Activated T-helper 17 cell treated with anti-CD3 and anti-CD28 coated beads, Interleukin-2, amount 50 U/mL, for 72 hours (primary cell): ENCODE measurements at places on chromosomes 3 and 15. TPM values are rescaled to one million over a fixed set of nuclear protein-coding genes. Genes with fewer than 3 reads are reported as not detected.

Gene SCAANT1
- total RNA-seq = not detected

Gene MAP6D1
- total RNA-seq = 1.4 TPM

Gene ZNF385D
- not detected for total RNA-seq

Gene GRM7
- total RNA-seq = not detected

Gene C3orf49
- not detected for total RNA-seq

Gene GABRA5
- not detected for total RNA-seq

Gene CHCHD4
- total RNA-seq = 27.6 TPM

Gene CMTM8
- total RNA-seq = 5.2 TPM

Gene SKOR1
- total RNA-seq = 0.08 TPM

- no peak for ATAC-seq
Observed at GRCh38 chr3:8536096-8537056, 34.8 kb downstream of the LMCD1 start.

DNA sequence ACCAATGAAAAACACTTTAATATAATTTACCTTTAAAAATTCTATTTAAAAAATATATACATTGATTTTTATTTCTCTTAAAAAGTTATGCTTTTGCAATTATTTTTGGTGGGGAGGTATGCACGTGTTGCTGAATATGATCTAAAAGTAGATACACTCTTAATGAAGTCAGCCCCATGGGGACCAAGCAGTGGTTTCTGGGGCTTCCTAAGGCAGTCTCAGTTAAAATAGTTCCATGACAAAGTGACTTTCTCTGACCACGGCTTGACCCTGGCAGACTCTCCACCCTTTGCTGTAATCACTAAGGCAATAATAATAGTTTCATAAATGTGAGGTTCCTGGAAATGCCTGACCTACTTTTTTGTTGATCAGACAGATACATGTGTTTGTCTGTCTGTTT, 50.4 kb downstream of the CCR4 start:
- ATAC-seq = peak; percentile 42

DNA sequence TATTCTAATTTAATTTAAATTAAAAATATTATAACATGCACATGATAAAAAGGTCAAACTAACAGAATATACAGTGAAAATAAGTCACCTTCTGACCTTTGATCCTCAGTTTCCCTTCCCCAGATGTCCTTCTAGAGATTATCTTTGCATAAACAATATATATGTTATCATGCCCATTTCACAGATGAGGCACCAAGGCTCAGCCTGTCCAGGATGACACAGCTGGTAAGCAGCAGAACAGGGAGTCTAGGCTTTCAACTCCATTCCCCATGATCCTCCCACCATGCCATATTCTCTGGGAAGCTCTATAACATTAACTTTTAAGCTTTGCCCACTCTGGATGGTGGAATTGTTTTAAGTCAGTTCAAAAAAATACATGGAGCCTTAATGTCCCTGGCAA, 1.4 kb downstream of the SLC24A1 start:
- ATAC-seq = no peak

GRCh38 chr3:182965861-182966366, 14.4 kb downstream of the DCUN1D1 start:
- no peak for ATAC-seq

DNA sequence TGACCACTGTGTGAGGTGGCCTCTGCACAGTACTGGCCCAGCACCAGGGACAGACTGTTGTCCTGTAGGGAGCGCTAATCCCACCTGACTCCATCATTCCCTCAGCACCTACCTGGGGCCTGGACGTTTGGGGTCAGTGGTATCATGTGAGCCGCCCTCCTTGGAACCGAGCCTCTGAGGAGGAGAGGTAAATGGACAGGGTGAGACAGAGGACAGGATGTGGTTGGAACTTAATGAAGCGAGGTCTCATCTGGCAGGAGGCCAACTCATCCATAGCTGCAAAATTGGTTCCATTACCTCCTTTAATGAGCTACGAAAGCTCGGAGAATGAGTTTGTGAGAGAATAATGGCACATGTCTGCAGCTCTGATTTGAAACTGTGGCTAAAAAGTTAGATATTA, 13.9 kb downstream of the MAPKAPK3 start:
- ATAC-seq = no peak

- ATAC-seq = no peak
Observed at GRCh38 chr3:27171113-27171512, 198.1 kb downstream of the NEK10 start.

DNA sequence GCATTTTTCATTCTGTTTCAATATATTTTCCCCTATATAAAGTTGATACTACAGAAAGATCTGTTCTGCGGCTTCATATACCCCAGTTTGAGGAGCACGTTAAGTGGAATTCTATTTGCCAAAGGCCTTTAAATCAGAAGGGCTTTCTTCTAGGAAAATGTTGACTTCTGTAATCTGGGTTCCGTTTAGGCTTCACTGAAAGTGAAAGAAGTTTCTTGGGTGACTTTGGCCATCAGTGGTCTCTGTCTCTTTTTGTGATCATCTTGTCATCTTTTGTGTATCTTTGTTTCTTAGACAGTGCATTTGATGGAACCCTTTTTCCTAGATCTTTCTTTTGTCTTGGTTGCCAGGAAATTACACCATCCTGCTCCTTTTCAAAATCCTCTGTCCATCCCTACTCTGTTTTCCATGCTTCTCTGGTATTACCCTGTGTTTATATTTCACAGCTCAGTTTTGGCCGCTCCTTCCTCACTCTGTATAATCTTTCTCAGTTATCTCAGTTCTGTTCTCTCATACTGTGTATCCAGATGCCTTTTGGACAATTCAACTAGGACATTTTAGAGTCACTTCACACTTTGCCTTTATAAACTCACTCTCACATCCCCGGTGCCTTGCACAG, 40.7 kb upstream of the MAP3K13 start:
- no peak for ATAC-seq

GRCh38 chr15:85672332-85673084, 122.2 kb downstream of the KLHL25 start:
- no peak for ATAC-seq

DNA sequence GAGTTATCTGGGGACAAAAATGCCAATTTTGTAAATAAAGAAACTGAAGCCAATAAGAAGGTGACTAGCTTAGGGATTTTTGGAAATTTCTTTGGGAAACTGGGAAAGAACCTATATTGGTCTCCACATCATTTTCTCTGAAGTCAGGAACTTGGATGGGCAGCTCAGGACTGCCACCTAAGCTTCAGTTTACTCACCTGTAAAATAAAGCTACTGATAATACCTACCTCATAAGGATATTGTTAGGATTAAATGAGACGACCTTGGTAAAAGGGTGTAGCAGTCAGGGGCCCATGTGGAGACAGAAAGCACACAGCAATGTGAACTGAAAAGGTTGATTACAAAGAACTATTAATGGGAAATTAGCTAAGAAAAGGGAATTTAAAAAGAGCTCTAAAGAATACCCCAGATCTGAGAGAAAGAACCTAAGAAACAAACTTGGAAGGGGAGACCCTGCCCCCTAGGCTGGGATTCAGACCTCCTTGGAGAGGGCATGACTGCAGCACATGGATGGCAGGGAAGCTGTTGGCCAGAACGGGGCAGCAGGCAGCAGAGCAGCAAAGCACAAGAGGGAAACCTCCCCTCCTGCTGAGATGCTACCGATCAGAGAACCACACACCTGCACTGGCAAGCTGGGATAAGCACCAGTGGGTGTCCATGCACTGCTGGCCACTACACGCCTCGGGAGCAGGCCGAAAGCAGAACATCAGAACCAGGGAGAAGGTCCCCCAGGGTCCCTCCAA, 83.7 kb upstream of the THBS1 start:
- no peak for ATAC-seq

DNA sequence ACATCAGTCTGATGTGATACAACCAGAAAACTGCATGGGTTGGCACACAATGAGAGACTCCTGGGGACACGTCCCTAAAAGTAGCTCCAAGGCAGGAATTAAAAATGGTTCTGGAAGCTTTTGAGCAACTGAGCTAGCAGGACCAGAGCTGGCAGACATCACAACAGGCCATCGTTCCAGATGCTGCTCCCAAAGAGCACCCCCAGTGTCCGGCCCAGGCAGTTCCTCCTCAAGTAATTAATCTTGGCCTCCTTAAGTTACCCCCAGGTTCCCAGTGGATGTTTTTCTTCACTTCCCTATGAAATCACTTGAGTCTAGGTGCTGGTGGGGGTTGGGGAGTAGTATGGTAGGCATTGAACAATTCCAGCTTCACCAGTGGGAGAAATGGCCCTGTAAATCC, 711.6 kb downstream of the MECOM start:
- ATAC-seq = no peak

DNA sequence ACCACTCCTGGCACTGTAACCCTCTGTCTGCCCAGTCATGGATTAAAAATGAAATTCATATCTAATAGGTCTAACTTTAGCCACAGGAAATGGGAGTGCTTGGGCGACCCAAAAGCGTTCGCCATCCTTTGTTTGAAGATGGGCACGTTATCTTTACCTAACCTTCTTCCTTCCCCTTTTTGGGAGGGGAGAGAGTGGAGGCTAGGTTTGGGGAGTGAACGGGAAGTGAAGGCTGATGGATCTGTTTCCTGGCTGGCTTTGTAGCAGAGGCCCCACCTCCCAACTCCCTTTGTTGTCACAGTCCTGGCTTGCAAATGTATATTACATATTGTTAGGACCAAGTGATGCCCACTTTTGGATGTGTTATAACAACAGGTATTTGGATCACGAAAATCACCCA, 98.1 kb upstream of the ARHGEF3 start:
- no peak for ATAC-seq

DNA sequence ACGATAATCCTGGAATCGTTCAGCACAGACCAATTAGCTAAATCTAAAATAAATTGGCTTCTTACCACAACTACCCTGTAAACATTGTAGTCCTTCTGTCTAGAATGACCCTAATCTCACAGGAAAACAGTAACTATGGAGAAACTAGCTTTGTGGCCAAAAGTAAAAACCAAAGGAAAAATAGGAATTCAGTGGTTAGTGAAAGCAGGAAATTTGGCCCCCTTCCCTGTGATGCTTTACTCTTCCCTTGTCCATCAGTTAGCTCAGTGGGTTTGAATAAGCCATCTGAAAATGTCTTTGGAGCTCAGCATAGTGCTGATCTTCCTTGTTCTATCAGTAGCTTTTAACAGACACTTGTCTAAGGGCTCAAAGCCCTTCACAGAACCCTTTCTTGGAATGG, 1.6 kb downstream of the NMD3 start:
- no peak for ATAC-seq

- peak; percentile 39 for ATAC-seq
Observed at GRCh38 chr3:138023754-138024153, 13.8 kb downstream of the CLDN18 start.

GRCh38 chr3:186783731-186784515, 546 bp downstream of the EIF4A2 start:
- peak; percentile 83 for ATAC-seq

GRCh38 chr15:78064544-78064943, 13.0 kb downstream of the TBC1D2B start:
- no peak for ATAC-seq

DNA sequence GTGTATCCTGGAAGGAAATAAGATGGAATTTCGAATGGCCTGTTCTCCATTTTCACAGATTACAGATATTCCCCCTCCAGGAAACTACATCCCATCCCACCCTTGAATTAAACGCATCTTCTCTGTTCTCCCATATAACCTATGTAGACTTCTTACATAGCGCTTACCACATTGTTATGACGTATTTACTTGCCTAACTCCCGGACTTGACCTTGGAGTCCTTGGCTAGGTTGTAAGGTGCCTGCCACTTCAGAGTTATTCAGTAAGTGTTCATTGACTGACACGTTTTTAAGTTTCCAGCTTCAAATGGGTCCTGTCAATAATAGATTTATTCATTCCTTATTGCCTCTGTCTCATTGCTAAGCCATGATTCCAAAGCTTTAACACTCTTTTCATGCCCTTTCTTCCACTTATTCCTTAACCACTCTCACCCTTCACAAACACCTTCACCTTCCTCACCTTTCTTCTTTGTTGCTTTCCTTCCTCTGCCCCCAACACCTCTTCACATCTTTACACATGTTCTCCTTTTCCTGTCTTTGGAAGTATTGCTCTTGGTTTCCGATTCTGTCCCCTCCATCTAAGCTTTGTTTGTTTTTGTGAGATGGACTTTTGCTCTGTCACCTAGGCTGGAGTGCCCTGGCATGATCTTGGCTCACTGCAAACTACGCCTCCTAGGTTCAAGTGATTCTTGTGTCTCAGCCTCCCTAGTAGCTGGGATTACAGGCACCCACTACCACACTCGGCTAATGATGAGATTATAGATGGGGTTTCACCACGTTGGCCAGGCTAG, 138.3 kb downstream of the CMSS1 start:
- ATAC-seq = no peak

GRCh38 chr3:56260262-56260661, 208.0 kb downstream of the ERC2 start:
- ATAC-seq = no peak

- ATAC-seq = no peak
Observed at GRCh38 chr3:194273743-194274310, 77.3 kb downstream of the CPN2 start.

DNA sequence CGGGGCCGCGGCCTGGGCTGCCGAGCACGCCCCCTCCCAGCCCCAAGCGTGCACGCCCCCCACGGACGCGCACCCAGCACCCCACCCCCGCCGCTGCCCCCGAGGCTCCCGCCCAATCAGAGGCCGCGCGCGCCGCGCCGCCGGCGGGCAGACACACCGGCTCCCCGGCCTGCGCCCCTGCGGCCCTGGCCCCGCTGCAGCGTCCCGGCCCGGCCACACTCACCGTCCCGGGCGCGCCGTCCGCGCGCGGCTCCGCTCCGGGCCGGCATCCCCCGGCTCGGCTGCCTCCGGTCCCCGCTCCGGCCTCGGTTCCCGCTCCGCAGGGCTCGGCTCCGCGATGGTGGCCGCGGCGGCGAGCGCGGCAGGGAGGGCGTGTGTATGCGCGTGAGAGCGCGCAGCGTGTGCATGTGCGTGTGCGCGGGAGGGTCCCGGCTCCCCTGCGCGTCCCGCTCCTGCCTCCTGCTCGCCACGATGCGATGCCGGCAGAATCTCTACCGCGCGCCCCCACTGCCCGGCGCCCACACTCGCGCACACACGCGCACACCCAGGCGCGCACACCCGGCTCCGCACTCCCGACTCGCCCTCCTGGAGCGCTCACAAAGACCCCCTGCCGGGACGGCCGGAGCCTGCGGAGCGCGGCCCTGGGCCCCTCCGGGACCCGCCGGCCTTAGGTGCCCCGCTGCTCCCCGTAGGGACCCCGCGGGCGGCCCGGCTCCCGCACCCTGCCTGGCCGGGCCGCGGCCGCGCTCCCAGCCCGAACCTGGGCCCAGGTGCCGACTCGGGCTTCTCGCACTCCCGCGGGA, 186.5 kb upstream of the LINGO1 start:
- ATAC-seq = no peak

GRCh38 chr3:184796551-184796950, 15.4 kb upstream of the VPS8 start:
- no peak for ATAC-seq
